Smooth muscle cell of the umbilical artery (primary cell): ENCODE measurements at places on chromosomes 5 and 9. TPM values are rescaled to one million over a fixed set of nuclear protein-coding genes. Genes with fewer than 3 reads are reported as not detected.

Gene ANXA2R
- total RNA-seq: 1.2 and 1.9 TPM in 2 replicates

Gene ANKRD20A1
- not detected in 2 replicates for total RNA-seq

Gene GNAQ
- total RNA-seq: 29.7 and 73.3 TPM in 2 replicates

Gene NTRK2
- total RNA-seq: under 0.01 TPM in 2 replicates

Gene SYNPO
- 15.4 and 19.0 TPM in 2 replicates for total RNA-seq

Gene PCDHB3
- 0.09 and 0.30 TPM in 2 replicates for total RNA-seq

Gene NR3C1
- 87.9 and 128 TPM in 2 replicates for total RNA-seq

Gene C9
- 0.46 TPM in 1 of 2 replicates, not detected in the other for total RNA-seq

Gene RCL1
- 9.2 and 17.4 TPM in 2 replicates for total RNA-seq

Gene PRKACG
- total RNA-seq: not detected in 2 replicates

Gene S1PR3
- total RNA-seq: 11.9 and 12.5 TPM in 2 replicates

Gene SOX30
- total RNA-seq: 0.18 TPM in 1 of 2 replicates, not detected in the other

Gene SLC6A19
- not detected in 2 replicates for total RNA-seq

Gene SPINK5
- not detected in 2 replicates for total RNA-seq

Gene JAKMIP2
- 2.1 and 5.9 TPM in 2 replicates for total RNA-seq

Gene PRRX2
- 0.14 and 0.59 TPM in 2 replicates for total RNA-seq

Gene SLC4A9
- not detected in 2 replicates for total RNA-seq

Gene CCL21
- total RNA-seq: not detected in 2 replicates

Gene AHRR
- total RNA-seq: 4.6 and 10.7 TPM in 2 replicates

Gene CCDC192
- total RNA-seq: not detected in 2 replicates

Gene RAI14
- total RNA-seq: 345 and 505 TPM in 2 replicates

Gene TERT
- total RNA-seq: not detected in 2 replicates

Gene OBP2A
- not detected in 2 replicates for total RNA-seq

Gene GPRIN1
- total RNA-seq: 1.8 and 7.3 TPM in 2 replicates

Gene AQP7
- not detected in 2 replicates for total RNA-seq

Gene CRB2
- total RNA-seq: not detected in 2 replicates

Gene PTGS1
- total RNA-seq: 2.6 and 4.5 TPM in 2 replicates

Gene TOMM5
- total RNA-seq: 163 and 166 TPM in 2 replicates

Gene CXCL14
- total RNA-seq: 0.97 and 3.6 TPM in 2 replicates

Gene SV2C
- total RNA-seq: not detected in 2 replicates

Gene CLIC3
- 2.5 and 3.3 TPM in 2 replicates for total RNA-seq

Gene PTGDS
- 8.3 and 21.4 TPM in 2 replicates for total RNA-seq

Gene STKLD1
- 0.28 and 0.59 TPM in 2 replicates for total RNA-seq

Gene OR1B1
- 0.23 TPM in 1 of 2 replicates, not detected in the other for total RNA-seq

Gene NRG2
- total RNA-seq: under 0.01 and 0.28 TPM in 2 replicates

Gene SRA1
- 37.7 and 40.6 TPM in 2 replicates for total RNA-seq

Gene SPATA31C1
- not detected in 2 replicates for total RNA-seq

Gene LECT2
- total RNA-seq: not detected in 2 replicates

Gene EIF4E1B
- not detected in 2 replicates for total RNA-seq

Gene RETREG1
- 0.83 and 1.2 TPM in 2 replicates for total RNA-seq

Gene C9orf153
- total RNA-seq: 0.30 and 1.1 TPM in 2 replicates

Gene ELP1
- 52.6 and 73.2 TPM in 2 replicates for total RNA-seq

Gene BHMT2
- 0.59 and 1.2 TPM in 2 replicates for total RNA-seq

Gene JMY
- total RNA-seq: 5.7 and 11.3 TPM in 2 replicates

Gene PLEKHG4B
- 0.28 and 0.30 TPM in 2 replicates for total RNA-seq
